Lung (tissue), 17 donors: ENCODE measurements at places on chromosomes 2 and 18.

DNA sequence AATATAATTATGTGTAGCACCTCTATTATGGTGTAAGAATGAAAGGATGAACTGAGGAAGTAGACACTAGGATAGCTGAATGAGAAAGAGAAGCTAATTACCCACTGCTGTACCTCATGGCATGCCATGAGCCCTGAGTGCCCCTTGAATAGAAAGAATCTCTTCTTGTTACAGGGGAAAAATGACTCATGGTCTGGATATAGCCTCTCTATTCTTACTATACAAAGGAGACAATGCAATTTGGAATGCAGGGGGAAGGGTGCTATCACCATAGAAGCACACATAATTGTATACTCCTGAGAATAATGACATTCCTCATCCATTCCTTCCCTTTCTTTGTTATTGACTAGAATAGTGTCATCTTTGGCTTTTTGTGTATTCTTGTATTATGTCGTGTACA lies 385.2 kb downstream of the CDH7 start:
- H3K27me3 ChIP-seq, result no peaks in the 10 kb centered on the region
- DNase-seq, result no peak
- H3K27ac ChIP-seq, result no peak overlapping the region
- no peaks in the 10 kb centered on the region for H3K4me1 ChIP-seq
- H3K4me3 ChIP-seq, result no peak overlapping the region

GRCh38 chr2:219522111-219523030 lies 8.1 kb downstream of the ASIC4 start:
- no peak overlapping the region for H3K4me3 ChIP-seq
- peak overlapping the region; percentile 23 for H3K27ac ChIP-seq
- H3K27me3 ChIP-seq, result peaks cover 21% of the 10 kb centered on the region
- H3K4me1 ChIP-seq, result peaks cover 40% of the 10 kb centered on the region
- no peaks in the 10 kb centered on the region for H3K36me3 ChIP-seq

GRCh38 chr2:160492401-160493226 lies 993 bp downstream of the RBMS1 start:
- no peaks in the 10 kb centered on the region for H3K27me3 ChIP-seq
- DNase-seq, result peak; percentile 91
- peak overlapping the region; percentile 85 for H3K4me3 ChIP-seq
- no peaks in the 10 kb centered on the region for H3K36me3 ChIP-seq

DNA sequence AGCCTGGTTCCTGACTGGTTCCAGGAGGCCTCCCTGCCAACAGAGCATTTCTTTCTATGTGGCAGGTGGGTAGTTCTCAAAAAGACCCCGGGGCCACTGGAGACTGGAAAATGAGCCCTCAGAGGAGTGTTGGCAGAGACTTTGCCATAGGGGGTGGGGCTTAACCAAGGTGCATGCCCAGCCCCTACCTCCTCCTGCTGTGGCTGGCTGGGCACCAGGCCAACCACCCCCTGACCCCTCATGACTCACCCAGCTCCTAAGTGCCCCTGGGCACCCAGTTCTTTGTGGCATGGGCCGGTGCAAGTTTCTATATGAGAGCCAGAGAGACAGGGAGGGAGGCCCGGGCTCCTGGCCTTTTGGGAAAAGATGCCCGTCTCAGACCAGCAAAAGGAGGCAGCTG lies 98.2 kb upstream of the SMAD2 start:
- no peaks in the 10 kb centered on the region for H3K36me3 ChIP-seq
- no peak overlapping the region for H3K4me3 ChIP-seq
- no peak overlapping the region for H3K27ac ChIP-seq
- H3K4me1 ChIP-seq, result no peaks in the 10 kb centered on the region

DNA sequence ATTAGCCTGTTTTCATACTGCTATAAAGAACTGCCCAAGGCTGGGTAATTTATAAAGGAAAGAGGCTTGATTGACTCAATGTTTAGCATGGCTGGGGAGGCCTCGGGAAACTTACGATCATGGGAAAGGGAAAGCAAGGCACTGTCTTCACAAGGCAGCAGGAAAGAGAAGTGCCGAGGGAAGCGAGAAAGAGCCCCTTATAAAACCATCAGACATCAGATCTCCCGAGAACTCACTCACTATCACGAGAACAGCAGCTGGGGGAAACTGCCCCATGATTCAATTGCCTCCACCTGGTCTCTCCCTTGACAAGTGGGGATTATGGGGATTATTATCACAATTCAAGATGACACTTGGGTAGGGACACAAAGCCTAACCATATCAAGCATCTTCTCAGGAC lies 23.3 kb downstream of the RHOB start:
- no peak for DNase-seq
- H3K4me3 ChIP-seq, result no peak overlapping the region
- H3K4me1 ChIP-seq, result peaks cover 24% of the 10 kb centered on the region
- no peaks in the 10 kb centered on the region for H3K27me3 ChIP-seq
- H3K36me3 ChIP-seq, result no peaks in the 10 kb centered on the region
- no peak overlapping the region for H3K27ac ChIP-seq

- H3K27me3 ChIP-seq, result no peaks in the 10 kb centered on the region
- H3K4me3 ChIP-seq, result no peak overlapping the region
- H3K4me1 ChIP-seq, result no peaks in the 10 kb centered on the region
Observed at GRCh38 chr2:234514099-234514498, 17.2 kb upstream of the ARL4C start.

GRCh38 chr2:107008843-107009242 lies 122.9 kb upstream of the ST6GAL2 start:
- no peak for DNase-seq
- H3K4me3 ChIP-seq, result no peak overlapping the region
- no peaks in the 10 kb centered on the region for H3K27me3 ChIP-seq
- no peaks in the 10 kb centered on the region for H3K36me3 ChIP-seq

DNA sequence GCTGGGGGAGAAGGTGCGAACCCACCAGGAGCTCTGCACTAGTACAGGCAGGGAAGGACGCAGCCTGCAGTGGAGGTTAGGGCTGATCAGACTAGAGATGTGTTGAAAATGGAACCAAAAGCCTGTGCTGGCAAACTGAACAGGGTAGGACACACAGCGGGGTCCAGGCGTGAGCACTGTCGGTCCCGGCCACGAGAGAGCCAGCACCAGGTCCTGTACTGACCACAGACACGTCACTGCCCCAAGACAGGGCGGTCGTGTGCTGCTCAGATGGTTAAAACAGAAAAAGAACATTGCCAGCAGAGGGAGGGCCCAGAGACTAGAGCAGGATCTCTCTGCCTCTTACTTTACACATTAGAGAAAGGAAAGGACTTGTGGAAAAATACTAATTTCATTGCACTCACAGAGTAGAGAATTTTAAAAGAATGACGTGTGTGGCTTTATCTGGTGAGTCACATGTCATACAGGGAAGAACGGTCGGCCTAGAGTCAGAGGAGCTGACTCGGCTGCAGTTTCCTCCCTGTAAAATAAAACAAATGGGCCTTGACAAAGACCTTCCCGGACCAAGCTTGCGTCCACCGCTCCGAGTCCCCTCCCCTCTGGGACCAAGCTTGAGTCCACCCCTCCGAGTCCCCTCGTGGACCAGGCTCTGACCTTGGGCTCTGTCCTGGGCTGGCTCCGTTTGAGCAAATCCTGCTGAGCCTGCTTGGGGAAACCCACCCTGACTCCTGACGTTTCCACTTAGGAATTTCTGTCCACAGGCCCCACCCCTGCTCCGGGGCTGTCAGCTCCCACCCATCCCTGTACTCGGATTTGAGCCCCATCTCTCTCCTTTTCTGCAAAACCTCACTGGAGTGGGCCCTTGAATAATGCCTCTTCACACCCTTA lies 16.7 kb upstream of the ADI1 start:
- no peaks in the 10 kb centered on the region for H3K27me3 ChIP-seq
- H3K36me3 ChIP-seq, result no peaks in the 10 kb centered on the region

- H3K36me3 ChIP-seq, result no peaks in the 10 kb centered on the region
- H3K27me3 ChIP-seq, result no peaks in the 10 kb centered on the region
- no peak for DNase-seq
- no peak overlapping the region for H3K4me3 ChIP-seq
- H3K27ac ChIP-seq, result no peak overlapping the region
Observed at GRCh38 chr2:176592216-176592615, 323.0 kb downstream of the MTX2 start.

DNA sequence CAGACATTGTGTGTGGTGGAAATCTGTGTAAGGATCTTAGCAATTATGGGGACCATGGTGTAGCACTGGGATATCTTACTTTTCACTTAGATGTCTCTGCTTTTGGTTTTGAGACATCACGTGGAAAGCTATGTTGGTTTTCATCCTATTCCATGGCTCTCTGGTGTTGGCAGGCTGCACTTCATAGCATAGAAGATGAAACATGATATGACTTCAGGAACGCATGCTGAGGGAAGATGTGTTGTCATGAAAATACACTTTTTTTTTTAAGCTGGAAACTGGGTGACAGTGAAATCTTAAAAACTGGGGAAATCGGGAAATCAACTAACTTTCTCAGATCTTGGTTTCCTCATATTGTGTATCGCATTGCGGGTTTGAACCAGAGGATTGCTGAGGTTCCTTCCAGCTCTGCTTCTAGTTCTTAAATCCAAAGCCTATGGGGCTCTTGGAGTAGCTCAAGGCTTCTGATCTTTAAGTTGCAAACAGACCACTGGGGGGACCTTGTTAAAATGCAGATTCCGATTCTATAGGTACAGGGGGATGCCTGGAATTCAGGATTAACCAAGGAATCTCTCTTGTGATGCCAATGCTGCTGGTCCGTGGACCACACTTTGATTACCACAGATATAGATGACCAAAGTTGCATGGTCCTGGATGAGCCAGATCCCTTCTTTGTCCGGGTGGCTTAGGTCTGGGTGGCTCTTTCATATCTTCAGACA lies 160.7 kb downstream of the SH3RF3 start:
- H3K4me1 ChIP-seq, result peaks cover 10% of the 10 kb centered on the region
- no peak for DNase-seq
- no peak overlapping the region for H3K4me3 ChIP-seq
- H3K27me3 ChIP-seq, result no peaks in the 10 kb centered on the region
- no peak overlapping the region for H3K27ac ChIP-seq

GRCh38 chr2:169714699-169715098 lies 18.9 kb upstream of the KLHL23 start:
- H3K27ac ChIP-seq, result no peak overlapping the region
- H3K4me1 ChIP-seq, result peaks cover 13% of the 10 kb centered on the region
- no peaks in the 10 kb centered on the region for H3K36me3 ChIP-seq
- H3K27me3 ChIP-seq, result no peaks in the 10 kb centered on the region
- H3K4me3 ChIP-seq, result no peak overlapping the region

DNA sequence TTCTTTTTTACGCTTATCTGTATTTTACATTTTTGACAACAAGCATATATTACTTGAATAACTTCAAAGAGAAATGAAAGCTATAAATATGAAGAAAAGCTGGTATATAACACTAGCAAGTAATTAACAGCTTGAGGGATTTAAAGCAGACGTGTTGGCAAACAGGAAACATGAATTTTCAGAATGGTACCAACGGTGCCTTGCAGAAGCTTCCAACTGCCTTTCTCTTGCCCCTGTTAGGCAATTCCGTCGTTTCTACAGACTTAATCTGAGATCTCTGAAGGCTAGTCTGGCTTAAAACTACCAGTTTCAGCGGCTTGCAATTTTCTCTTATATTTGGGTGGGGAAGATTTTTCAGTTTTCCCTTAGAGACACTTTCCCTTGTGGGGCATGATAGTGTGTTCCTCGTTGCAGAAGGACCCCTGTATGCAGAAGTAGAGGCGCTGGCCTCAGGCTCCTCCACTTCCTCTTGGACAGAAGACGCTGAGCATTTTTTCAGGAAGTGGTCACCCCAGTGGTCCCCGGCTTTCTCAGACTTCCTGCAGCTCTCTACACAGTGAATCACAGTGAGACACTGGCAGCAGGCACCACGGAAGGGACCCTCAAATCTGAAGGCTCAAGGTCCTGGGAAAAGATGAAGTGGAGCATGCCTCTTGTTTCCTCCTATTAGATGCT lies 56.2 kb upstream of the SLC16A14 start:
- no peak overlapping the region for H3K27ac ChIP-seq
- DNase-seq, result no peak
- H3K36me3 ChIP-seq, result no peaks in the 10 kb centered on the region
- no peak overlapping the region for H3K4me3 ChIP-seq

- H3K4me3 ChIP-seq, result no peak overlapping the region
- H3K27me3 ChIP-seq, result no peaks in the 10 kb centered on the region
- H3K36me3 ChIP-seq, result no peaks in the 10 kb centered on the region
- no peak for DNase-seq
Observed at GRCh38 chr2:45373534-45373933, 237.5 kb downstream of the SRBD1 start.

GRCh38 chr2:188601391-188601790 lies 309.7 kb downstream of the GULP1 start:
- H3K27ac ChIP-seq, result no peak overlapping the region
- H3K36me3 ChIP-seq, result no peaks in the 10 kb centered on the region
- no peaks in the 10 kb centered on the region for H3K4me1 ChIP-seq
- H3K27me3 ChIP-seq, result no peaks in the 10 kb centered on the region

DNA sequence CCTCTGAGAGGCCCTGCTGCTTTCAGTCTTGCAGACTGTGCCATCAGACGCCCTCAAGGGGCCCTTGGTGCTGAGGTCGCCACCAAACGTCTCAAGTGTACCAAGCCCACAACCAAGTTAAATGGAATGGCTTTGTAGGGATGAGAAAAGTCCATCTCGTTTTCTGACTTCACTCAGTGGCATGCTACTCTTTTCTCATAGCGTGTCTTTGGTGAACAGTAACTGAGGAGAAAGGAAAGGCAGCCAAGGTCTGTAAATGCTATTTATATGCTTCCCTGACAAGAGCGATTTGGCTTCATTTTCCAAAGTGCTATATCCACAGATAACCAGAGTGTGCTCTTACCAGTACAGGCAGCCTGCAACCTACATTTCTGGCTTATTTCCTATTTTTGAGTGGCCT lies 123.0 kb downstream of the MTX2 start:
- H3K27ac ChIP-seq, result no peak overlapping the region
- H3K27me3 ChIP-seq, result no peaks in the 10 kb centered on the region
- peaks cover 10% of the 10 kb centered on the region for H3K4me1 ChIP-seq
- H3K4me3 ChIP-seq, result no peak overlapping the region
- DNase-seq, result peak; percentile 13
- no peaks in the 10 kb centered on the region for H3K36me3 ChIP-seq

GRCh38 chr2:152627351-152627957 lies 89.8 kb downstream of the PRPF40A start:
- H3K4me3 ChIP-seq, result no peak overlapping the region
- H3K4me1 ChIP-seq, result no peaks in the 10 kb centered on the region
- peaks cover 14% of the 10 kb centered on the region for H3K36me3 ChIP-seq
- no peak overlapping the region for H3K27ac ChIP-seq
- DNase-seq, result peak; percentile 65
- no peaks in the 10 kb centered on the region for H3K27me3 ChIP-seq

GRCh38 chr2:240600451-240600961 lies 14.0 kb downstream of the CAPN10 start:
- no peaks in the 10 kb centered on the region for H3K36me3 ChIP-seq
- DNase-seq, result no peak
- H3K4me3 ChIP-seq, result no peak overlapping the region

- H3K27me3 ChIP-seq, result no peaks in the 10 kb centered on the region
- H3K4me1 ChIP-seq, result peaks cover 8% of the 10 kb centered on the region
- no peak overlapping the region for H3K4me3 ChIP-seq
- DNase-seq, result no peak
- H3K36me3 ChIP-seq, result peaks cover 17% of the 10 kb centered on the region
Observed at GRCh38 chr2:96819876-96820511, 3.9 kb downstream of the CNNM3 start.

DNA sequence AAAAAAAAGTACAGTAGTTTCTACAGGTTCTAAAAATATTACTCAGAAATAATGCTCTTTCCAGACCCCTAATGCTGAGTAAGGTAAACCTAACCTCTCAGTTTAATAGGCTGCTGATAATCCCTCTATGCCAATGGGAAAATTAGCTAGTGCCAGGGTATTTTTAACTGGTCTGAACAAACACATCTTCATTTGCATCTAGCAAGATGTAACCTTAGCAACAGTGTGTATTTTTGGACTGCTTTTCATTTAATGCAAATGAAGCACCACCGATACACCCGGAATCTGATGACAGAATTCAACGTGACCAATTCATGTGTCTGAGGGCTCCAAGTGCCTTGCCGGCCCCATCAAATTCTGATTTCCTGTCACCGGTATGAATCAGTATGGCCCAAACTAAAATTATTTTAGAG lies 47.4 kb upstream of the CYRIA start:
- H3K4me3 ChIP-seq, result no peak overlapping the region
- H3K27me3 ChIP-seq, result no peaks in the 10 kb centered on the region
- no peaks in the 10 kb centered on the region for H3K36me3 ChIP-seq
- H3K27ac ChIP-seq, result no peak overlapping the region
- DNase-seq, result no peak
